ENCODE measurements at places on chromosomes 5 and 9. TPM values are rescaled to one million over a fixed set of nuclear protein-coding genes. Genes with fewer than 3 reads are reported as not detected.

Gene NUDT12
- total RNA-seq, result 4.5 TPM

GRCh38 chr5:158811350-158811749, 288.4 kb downstream of the EBF1 start:
- DNase-seq, result no peak

Gene HTR4
- not detected for total RNA-seq

Gene SLC1A1
- 14.7 TPM for total RNA-seq

DNA sequence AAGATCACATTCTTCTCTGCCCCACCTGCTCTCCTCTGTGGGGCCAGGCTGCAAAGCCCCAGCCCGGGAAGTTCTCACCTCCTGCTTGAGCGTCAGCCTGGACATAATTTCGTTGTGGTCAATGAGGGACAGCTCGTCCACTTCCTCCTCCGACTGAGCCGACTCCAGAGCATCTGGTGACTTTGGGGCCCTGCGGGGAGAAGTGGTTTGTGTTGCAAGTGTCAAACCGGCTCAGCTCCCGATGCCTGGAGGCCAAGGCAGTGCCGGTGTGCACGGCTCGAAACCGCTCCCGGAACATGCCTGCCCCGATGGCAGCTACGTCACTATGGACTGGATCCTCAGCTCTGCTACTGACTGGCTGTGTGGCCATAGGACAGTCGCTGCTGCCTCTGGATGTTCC, 52.8 kb downstream of the PRRT1B start:
- no peak for DNase-seq

- DNase-seq, result no peak
Observed at GRCh38 chr9:34590381-34591247, 1.1 kb upstream of the CNTFR start.

DNA sequence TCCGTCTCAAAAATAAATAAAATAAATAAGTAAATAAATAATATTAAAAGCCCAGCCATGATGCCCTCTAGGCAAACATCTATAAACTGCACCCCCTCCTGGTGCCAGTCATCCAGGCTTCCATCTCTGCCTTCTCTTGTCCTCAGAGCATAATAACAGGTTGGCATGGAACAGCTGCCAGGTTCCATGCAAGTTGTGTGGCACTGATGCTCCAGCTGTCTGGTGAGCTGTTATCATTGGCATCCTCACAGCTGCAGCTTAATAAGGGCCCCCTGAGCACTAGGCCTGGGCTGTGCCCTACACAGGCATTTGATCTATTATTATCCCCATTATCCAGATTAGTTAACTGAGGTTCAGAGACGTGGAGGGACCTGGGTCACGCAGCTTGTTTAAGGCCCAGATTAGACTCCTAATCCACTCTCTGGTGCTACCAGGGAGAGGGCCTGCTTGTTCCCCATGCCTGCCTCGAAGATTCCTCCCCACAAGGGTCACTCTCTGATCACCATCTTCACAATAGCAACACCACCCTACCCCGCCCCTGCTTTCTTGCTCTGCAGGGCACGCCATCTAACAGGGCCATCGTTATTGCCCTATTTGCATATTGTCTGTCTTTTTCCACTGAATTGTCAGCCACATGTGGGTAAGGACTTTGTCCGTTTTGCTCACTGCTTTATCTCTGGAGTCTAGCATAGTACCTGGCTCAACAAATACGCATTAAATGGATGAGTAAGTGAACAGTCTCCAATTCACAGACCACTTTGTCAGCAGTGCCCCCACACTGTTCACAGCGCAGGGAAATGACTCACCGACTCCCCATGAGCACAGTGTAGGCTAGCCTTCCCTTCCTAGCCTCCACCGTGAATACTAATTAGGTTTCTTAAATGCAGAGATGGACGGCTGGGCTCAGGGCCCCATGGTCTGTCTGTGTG, 1.5 kb upstream of the DNM1 start:
- DNase-seq, result no peak

DNA sequence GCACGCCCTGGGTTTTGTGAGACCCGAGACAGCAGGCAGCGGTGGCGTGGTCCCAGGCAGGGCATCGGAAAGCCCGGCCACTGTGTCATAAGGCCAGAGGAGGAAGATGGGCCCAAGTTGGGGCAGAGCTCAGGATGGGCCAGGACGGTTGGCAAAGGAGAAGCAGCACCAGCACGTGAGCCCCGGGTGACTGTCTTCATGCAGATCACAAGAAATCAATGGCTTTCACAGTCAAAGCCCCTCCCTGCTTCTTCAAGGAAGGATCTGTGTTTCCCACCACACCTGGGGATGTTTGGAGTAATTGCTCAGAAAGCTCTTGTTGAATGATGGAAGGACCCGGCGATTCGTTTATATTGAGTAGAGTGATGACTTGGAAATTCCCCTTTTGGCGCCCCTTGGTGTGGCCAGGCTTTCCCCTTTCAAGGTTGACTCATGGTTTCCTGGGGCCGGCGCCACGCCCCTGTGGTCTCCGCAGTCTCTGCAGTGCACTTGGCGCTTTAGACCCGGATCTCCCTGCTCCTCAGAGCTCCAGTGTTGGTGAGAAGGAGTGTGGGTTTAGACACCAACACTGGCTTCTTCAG, 52.1 kb downstream of the IL31RA start:
- peak; percentile 62 for DNase-seq

GRCh38 chr5:3598207-3598606, 2.6 kb downstream of the IRX1 start:
- DNase-seq, result peak; percentile 43

GRCh38 chr9:116605904-116606341, 81.2 kb upstream of the TRIM32 start:
- DNase-seq, result no peak

Gene ABO
- total RNA-seq, result not detected

Gene HAVCR2
- total RNA-seq, result 3.9 TPM

DNA sequence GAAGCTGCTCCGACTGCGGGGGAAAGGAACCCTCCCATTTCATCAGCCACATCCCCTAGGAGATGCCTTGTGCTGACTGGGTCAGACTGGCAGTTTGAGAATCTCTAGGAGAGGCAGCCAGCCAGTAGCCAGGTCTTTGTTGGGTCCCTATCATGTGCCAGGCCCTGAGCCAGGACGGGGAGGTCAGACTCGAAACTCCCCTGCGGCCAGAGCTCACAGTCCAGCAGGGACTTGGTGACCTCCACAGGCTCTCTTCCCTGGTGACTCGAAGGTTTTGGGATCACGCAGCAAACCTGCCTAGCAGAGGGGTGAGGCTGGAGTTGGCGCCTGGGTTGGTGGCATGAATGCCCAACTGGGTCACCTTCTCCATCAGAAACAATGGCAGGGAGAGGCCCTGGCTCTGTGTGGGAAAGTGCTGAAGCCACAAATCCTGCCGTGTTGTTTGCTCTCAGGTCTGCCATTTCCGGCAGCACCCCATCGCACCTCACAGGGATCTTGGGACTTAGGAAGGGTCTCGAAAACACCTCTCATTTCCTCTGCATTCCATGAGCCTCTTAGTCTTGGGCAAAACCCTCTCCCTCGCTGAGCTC, 14.4 kb upstream of the ORM1 start:
- DNase-seq, result no peak

DNA sequence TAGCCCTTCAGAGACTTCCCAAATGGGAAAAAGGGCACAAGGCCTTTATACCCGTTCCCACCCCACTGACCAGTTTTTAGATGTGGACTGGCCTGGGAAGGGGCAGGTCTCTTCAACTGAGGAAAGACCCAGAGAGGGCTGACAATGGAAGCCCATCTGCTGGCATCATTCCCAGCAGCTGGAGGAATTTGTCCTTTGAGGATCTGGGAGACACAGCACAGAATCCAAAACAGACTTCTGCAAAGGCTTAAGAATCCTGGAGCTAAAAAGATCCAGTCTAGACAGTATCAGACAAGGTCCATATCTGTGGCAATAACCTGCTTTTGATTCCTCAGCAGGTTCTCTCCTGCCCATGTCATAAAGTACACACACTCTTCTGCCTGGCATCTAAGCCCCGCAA, 329.2 kb downstream of the TMEM167A start:
- DNase-seq, result no peak

DNA sequence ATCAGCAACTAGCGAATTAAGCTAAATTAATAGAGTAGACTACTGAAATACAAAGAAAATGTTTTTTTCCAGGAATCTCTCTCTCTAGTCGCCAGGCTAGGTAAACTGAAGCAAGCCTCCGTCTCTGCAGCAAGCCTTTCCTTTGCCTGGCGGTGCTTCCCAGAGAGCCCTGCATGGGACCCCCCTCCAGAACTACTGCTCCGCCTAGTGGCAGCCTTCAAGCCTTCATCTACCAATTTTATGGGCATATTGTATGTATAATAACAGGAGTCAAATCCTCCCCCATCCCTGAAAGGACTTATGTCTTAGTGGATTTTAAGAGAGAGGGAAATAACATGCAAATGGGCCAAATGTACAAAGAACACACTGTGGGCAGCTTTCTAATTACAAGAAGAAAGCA, 241.9 kb downstream of the SAXO1 start:
- peak; percentile 22 for DNase-seq
